Effector memory CD4-positive, alpha-beta T cell (primary cell): ENCODE measurements at places on chromosomes 3 and 15.
A peak's percentile ranks its signal among the peaks of the same experiment; 100 is the strongest.

DNA sequence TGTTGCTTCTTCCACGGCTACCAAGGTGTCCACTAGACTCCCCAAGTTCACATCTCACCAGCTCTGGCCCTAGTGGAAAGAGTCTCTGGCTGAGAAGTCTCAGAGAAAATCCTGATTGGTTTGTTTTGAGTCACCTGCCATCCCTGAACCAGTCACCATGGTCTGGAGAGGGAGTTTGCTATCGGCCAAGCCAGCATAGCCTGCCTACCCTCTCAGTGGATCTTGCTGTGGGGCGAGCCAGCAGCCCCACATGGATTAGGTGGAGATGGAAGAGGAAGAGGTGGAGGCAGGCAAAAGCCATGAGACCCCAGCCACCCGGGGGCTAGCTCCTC is 48.1 kb upstream of the FLNB start:
- no peak for DNase-seq

DNA sequence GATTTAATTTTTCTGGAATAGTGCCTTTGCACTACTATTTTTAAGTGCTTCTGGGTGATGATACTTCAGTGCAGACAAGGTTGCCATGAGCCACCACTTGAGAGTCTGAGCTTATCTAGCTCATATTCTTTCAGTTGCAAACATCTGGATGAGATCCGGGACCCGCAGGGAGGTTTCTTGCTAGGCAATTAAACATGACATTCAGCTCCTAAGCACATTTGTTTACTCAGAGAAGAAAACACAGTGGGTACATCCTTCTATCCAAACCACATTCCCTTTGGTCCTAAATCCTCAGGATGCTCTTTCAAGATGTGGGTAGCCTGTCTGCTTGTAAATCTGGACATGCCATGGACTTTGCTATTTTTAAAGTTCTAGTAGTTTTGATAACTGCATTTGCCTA is 12.0 kb downstream of the PLSCR1 start:
- no peak for DNase-seq

GRCh38 chr15:28885630-28886430 is at the start of gene APBA2:
Gene APBA2 (plus strand): TSS chr15:28885974. CDS start chr15:29053885, 167,911 bp downstream.
- DNase-seq, result peak; percentile 9

GRCh38 chr3:46673151-46674030 is 20.1 kb downstream of the ALS2CL start:
- DNase-seq, result no peak

DNA sequence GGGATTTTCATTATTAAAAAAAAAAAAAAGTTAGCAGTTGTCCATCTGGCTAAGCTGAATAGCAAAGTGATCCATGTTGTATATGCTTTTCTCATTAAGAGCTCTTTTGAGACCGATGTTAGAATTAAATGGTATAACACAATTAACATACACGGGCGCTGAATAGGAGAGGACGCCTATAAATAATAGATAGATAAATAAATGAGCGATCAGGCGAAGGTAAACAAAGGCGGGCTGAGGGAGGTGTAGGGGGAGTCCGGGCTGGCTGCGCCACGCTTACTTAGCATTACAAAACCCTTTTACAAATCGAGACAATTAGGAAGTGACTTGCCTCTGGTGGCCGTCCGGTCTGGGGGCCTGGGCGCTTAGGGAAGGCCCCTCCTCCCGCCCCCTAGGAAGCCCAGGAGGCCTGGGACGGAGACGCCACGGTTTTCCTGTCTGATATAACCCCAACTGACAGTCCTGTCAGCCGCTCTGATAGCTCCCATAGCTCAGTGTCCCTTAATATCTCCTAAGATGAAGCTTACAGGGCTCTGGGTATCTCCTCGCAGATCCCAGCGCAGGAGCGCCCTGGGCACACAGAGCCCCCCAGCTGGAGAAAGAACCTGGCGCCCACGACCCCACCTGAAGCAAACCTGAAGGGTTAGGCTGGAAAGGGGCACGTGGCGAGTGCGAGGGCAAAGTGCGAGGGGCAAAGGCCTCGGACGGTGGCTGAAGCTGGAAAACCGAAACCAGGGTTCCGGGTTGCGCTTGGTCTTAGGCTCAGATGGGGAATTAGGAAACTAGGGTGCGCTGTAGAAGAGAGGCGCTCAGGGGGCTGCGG is 3.6 kb downstream of the SOX14 start:
- DNase-seq, result no peak

GRCh38 chr15:59105854-59106253 is 908 bp downstream of the CCNB2 start:
- no peak for DNase-seq

DNA sequence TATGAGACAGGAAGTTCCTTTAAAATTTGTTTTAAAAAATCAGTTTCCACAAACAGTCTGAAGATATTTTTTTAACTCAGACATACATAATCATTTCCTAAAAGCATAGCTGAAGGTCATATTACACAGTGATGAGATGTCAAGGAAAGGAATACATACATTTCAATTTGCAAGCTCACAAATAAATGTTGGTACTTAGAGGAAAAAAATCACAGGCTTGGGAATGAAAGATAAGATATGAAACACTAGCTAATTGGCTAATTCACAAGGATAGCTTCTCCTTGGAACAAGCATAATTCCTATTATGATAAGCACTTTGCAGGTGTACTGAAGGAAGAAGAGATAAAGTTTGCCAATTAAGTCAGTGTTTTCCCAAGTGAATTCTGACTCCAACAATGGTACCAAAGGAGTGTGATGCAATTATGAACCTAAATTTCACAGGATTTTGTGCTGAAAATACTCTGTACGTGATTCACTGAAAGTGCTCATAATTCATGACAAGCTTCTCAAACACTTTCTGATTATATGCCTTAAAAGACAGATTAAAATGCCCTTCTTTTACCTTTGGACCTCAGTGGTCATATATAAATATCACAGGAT is 112.4 kb downstream of the FRMD5 start:
- no peak for DNase-seq

GRCh38 chr3:173586166-173586565 is 188.6 kb downstream of the NLGN1 start:
- DNase-seq, result no peak

DNA sequence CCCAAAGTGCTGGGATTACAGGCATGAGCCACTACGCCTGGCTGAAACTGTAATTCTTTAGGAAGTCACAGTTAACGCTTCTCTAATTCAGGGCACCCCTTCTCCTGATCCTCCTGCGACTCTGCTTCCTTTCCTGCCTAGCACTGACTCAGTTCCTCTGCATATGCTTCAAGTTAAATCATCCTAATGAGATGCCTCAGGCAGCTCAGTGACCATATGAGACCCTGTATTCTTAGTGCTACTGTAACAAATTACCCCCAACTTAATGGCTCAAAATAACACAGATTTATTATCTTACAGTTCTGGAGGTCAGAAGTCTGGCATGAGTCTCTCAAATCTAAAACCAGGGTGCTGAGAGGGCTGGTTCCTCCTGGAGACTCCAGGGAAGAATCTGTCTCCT is 271.8 kb upstream of the LYSMD4 start:
- DNase-seq, result no peak

- no peak for DNase-seq
These were observed 66.9 kb downstream of the KLF13 start for GRCh38 chr15:31393444-31394091.

DNA sequence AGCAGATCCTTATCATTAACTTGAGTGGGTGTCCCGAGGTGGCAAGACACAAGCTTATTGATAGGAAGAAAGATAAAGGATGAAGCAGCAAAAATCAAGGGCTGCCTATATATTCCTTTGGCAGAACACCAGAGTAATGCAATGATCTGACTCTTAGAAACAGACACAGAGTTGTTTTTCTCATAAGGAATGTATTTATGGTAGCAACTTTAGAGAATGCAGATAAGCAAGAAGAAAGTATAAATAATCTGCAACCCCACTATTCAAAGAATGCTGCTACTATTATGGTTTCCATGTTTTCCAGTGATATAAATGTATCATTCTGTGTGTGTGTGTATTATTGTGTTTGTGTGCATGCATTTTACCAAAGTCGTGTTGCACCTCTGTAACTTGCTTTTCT is 208.3 kb downstream of the THSD4 start:
- no peak for DNase-seq

DNA sequence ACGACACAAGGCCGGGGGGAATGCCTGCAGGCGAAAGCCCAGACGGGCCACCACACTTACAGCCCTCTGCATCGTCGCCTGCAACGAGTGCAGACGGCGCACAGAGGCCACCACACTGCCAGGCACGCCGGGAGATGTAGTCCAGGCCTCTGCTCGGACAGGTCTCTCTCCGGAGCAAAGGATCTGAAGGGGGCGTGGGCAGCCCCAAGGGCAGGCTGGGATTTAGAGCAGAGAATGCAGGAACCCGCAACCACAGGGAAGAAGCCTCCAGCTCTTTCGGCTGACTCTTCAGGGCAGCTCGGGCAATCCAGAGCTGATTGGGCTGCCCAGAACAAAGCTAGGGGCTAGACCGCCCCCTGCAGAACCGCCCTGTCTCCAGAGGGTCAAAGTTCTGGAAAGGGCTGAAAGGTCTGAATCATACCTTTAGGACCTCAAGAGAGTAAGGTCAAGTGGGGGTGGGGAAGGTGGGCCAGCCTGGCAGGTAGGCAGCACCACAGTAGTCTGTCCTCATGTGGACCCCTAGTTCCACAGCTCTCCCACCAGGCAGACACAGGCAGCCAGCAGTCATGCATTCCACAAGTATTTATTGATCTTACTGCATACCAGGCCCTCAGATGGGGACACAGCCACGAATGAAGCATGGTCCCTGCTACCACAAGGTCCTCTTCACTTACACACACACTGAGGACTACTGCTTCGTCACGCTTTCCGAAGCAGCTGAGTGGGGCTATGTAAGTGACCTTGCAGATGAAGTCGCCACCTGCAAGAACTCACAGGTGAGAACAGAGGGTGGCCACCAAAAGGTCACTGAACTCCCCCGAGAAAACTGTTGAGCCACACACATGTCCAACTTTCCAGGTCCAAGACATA is at the start of gene AMT:
AMT (minus strand) TSS at position 95 of the 870 bp plus-strand sequence; CDS start at position 72, 23 bp downstream.
- no peak for DNase-seq

DNA sequence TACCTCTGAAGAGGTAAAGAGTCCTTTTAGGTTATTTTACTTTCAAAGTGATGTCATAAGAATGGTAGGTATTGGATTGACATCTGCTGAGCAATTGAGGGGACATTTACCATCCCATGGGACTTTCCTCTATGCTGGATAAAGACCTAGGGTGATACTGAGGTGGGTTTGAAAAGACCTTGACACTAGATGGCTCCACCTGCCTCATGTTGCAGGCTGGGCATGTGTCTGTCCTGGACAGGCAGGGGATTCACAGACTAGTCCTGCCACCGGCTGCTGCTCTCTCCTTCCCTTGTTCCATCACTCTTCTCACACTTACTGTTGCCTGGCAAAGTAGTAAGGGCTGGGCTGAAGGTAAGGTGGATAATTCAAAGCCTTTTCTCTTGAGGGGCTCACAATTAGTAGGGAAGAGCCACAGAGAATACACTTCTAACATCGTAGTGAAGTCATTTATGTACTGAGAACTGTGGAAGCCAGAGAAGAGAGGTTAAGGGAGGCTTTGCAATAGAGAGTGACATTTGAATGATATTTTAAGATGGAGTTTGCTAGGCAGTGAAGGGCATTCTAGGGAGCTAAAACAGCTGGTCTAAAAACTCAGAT is 27.7 kb downstream of the TRAK1 start:
- no peak for DNase-seq

- no peak for DNase-seq
These were observed 10.8 kb upstream of the SKIL start for GRCh38 chr3:170346481-170347392.

- no peak for DNase-seq
These were observed 36.9 kb upstream of the RYK start for GRCh38 chr3:134287512-134287911.

GRCh38 chr15:47820747-47821319 is 103.5 kb downstream of the SEMA6D start:
- DNase-seq, result no peak

- DNase-seq, result no peak
These were observed 48.5 kb downstream of the AMOTL2 start for GRCh38 chr3:134325706-134326105.

- no peak for DNase-seq
These were observed 262.9 kb downstream of the TIGIT start for GRCh38 chr3:114556657-114557213.

- DNase-seq, result no peak
These were observed 148.6 kb upstream of the NR2F2 start for GRCh38 chr15:96181873-96182301.

GRCh38 chr3:99418709-99419108 is 219.7 kb upstream of the COL8A1 start:
- no peak for DNase-seq

GRCh38 chr3:108171106-108171505 is 51.1 kb downstream of the IFT57 start:
- DNase-seq, result no peak

DNA sequence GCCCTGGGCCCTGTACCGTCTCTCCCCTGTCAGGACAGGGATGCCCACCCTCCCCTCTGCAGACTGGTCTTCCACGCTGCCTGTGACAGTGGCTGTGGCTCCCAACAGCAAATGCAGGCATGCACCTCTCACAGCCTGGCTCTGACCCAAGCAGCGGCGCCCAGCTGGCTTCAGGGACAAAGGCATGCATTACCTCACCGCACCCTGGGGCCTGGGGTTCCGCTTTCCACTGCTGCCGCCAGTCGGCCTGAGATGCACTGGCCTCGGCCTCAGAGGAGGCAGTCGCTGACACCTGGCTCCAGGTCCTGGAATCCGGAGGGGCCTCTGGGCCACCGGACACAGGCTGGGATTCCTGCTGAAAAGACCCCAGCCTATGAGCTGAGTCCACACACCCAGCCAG is 70.3 kb downstream of the SCN5A start:
- no peak for DNase-seq

- no peak for DNase-seq
These were observed 233.2 kb downstream of the RPLP1 start for GRCh38 chr15:69685512-69686452.

DNA sequence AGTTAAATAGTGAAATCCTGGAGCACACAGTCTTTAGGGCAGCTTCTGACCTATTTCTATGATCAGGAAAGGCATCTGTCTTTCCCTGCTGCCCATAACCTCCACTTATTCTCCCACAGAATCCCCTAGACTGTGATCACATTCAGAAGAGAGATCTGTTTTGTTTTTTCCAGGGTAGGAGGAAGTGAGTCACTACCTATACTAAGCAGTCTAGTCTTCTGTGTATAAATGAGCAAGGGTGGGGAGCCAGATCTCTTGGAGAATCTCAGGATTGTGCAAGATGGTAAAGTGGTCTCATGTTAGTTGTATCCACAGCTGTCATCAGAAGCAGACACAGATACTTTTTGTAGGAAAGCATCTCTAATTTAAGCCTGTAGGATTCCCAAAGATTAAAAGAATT is 11.8 kb upstream of the FBXO22 start:
- no peak for DNase-seq

DNA sequence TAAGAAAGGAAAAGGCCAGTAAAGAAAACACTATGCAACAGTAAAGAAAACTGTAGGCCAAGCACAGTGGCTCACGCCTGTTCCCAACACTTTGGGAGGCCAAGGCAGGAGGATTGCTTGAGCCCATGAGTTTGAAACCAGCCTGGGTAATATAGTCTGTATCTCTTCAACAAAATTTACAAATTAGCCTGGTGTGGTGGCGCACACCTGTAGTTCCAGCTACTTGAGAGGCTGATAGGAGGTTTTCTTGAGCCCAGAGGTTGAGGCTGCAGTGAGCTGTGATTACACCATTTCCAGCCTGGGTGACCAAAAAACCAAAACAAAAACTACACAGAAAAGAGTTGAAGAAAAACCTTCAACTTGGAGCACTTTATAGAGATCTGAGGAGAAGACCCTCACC is 31.8 kb downstream of the DAG1 start:
- no peak for DNase-seq

GRCh38 chr15:20344601-20345400 is 196.8 kb downstream of the GOLGA6L6 start:
- DNase-seq, result no peak
